Femur (tissue), 1 donor: ENCODE measurements at places on chromosomes 12 and 14.

- DNase-seq: peak; percentile 100
These were observed at the start of gene TEDC1 for GRCh38 chr14:105490572-105491365. TEDC1 (plus strand) TSS chr14:105491246; CDS start chr14:105491376, 130 bp downstream.

GRCh38 chr12:122042910-122043309 is 21.2 kb downstream of the BCL7A start:
- no peak for DNase-seq

- DNase-seq: no peak
These were observed 98.6 kb downstream of the TNFAIP2 start for GRCh38 chr14:103221781-103222358.

- no peak for DNase-seq
These were observed 4.0 kb upstream of the NUAK1 start for GRCh38 chr12:106142591-106143261.

DNA sequence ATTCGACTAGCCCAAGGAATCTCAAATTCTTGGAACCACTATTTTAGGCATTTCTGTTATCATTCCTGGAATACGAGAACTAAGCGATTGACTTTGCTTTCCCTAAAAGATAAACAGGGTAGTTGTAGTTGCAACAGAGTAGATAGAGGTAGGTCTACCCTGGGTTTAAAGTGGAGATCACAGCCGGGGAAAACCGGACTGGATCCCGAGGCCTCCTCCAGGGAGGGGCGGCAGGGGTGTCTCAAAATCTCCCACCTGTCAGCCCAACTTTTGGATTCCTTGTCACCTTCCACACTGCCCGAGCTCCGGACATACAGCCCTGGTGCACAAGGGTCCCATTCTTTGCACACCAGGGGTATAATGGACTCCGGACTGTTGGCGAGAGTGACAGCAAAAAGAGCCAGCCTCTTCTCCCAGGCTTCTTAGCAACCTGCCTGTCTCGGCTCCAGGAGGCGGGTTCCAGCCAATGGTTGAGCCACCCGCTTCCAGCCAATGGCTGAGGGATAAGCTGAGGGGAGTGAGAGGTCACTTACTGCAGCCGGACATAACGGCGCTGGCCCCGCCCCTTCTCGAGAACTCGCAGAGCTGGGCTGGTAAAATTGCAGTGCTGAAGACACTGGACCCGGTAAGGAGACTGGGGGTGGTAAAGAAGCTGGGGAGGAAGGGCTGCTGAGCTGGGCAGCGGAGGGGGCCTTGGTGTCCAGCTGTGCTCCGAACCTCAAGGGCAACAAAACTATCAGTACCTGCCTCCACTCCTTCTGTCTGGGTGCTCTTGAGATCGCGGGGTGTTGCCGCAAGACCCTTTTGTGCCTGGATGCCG is at the start of gene SUOX:
SUOX (plus strand) TSS at position 562 of the 820 bp plus-strand sequence. CDS start 4,946 bp downstream, outside the sequence.
- DNase-seq: peak; percentile 98
